ENCODE measurements at places on chromosomes 12 and 14.
A peak's percentile ranks its signal among the peaks of the same experiment; 100 is the strongest.

DNA sequence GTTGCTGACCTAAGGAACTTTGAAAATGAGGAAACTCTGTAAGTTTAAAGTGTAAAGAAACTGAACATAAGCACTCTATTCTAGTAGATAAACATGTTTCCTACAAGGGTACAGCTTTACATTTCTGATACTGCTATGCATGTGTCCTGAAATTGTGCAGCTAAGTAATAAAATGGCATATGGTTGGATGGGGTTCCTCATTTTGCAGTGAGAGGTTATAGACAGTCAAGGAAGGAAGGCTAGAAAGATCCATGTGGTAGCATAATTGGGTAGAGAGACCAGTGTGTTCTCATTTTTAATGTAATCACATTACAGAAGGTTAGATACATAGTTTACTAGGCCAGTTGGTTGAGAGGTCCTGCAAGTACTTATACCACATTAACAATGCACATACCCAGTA lies 477.0 kb downstream of the TMEM121 start:
- DNase-seq = no peak

GRCh38 chr14:85762526-85762925 lies 232.6 kb downstream of the FLRT2 start:
- no peak for DNase-seq

GRCh38 chr12:3452348-3452747 lies 38.7 kb upstream of the PRMT8 start:
- no peak for DNase-seq

- no peak for DNase-seq
Measured at GRCh38 chr12:81992461-81992860, 233.3 kb upstream of the PPFIA2 start.

DNA sequence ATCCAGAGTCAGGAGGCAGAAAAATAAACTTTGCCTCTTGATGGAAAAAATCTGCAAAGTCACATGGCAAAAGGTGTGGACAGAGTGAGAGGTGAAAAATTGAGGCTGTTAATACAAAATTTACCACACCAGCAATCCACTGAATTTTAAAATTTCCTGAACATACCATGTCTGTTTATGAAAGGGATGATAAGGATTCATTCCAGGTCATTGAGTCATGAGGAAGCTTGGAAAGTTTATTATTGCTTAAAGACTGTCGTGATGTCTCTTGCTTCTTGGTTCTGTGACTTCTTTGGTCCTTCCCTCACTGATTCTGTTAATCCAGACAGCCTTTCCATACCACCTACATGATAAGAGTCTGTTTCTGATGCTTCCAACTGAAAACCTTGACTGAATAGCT lies 73.2 kb downstream of the TTC6 start:
- no peak for DNase-seq

DNA sequence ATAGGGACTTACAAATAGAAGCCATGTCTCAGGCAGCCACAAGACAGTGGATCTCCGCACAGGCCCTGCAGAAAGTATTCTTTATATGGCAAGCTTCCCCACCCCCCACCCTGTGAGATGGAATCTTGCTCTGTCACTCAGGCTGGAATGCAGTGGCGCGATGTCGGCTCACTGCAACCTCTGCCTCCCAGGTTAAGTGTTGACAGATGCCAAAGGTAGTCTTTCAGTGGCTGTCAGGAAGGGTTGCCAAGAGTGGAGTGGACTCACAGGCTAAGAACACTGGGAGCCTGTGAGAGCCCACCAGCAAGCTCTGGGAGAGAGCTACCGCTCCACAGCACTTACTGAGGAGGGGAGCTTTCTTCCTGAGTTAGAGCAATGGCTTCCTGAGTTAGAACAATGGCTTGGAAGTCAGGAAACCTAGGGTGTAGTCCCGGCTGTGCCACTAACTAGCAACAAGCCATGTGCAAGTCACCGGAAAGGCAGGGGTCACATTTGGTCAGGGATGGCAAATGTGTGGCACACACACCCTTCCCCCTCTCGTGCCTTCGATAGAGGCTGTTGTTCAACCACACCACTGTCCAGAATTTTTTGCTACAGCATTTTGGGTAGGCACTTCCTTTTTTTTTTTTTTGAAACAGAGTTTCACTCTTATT lies 2.6 kb downstream of the RNASE1 start:
- no peak for DNase-seq

GRCh38 chr14:90495357-90496276 lies 98.8 kb downstream of the CALM1 start:
- DNase-seq = peak; percentile 53

- DNase-seq = no peak
Measured at GRCh38 chr14:35553808-35554207, 19.8 kb downstream of the INSM2 start.

- no peak for DNase-seq
Measured at GRCh38 chr12:93580682-93581081, 8.2 kb downstream of the SOCS2 start.

DNA sequence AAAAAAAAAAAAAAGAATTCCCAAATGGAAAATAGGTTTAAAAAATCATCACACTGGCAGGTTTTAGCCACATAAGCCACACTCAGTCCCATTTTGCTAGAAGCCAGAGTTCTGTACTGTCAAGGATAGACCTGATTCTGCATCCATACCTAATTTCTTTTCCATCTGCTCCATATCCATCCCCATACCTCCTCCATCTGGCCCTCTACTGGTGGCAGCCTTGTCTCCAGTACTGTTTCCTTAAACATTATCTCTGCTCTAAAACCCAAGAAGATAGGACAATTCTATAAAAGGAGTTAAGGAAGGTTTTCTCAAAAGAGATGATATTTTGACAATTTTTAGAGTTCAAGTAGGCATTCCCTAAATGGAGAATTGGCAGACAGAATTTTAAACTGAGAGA lies 26.0 kb upstream of the RXYLT1 start:
- no peak for DNase-seq

- no peak for DNase-seq
Measured at GRCh38 chr12:73057428-73057827, 785.3 kb downstream of the TRHDE start.

DNA sequence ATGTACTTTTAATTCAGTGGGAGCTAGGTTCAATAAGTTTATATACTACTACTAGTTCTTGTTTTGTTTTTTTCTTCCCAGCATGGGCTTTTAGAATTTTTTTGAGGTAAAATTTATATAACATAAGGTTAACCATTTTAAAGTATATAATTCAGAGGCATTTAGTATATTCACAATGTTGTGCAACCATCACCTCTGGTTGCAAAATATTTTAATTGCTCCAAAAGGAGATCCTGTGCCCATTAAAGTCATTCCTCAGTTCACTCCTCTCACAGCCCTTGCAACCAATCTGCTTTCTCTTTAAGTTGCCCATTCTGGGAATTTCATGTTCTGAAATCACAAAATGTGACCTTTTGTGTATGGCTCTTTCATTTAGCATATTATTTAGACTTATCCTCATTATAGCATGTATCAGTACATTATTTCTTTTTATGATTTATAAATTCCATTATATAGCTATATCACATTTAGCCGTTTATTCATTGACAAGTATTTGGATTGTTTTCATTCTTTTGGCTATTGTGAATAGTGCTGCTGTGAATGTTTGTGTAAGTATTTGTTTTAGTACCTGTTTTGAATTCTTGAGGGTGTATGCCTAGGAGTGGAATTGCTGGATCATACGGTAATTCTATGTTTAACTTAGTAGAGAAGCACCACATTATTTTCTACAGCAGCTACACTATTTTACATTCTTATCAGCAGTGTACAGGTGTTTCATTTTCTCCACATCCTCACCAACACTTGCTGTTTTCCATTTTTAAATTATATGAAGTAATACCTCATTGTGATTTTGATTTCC lies 59.1 kb downstream of the ARHGAP5 start:
- no peak for DNase-seq

DNA sequence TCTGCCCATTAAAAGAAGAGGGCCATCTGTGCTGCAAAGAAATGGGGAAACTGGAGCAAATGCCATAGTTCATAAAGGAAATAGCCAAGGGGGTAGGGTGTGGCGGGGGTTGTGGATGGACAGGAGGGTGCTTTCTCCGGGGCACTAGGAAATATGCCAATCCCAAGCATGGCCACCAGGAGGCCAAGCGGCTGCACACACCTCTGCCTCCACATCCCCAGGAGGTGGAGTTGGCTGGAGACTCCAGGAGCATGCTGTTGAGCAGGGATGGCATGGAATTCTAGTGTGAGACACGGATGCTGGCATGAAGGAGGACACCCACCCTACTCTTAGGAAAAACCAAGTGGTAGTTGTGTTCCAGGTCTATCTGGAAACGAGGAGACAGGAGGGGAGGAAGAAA lies 25.2 kb downstream of the NID2 start:
- no peak for DNase-seq

- peak; percentile 85 for DNase-seq
Measured at GRCh38 chr12:55966408-55967281, at the start of gene CDK2. Gene CDK2, plus strand, starts transcription at chr12:55966830. Its CDS starts 179 bp downstream, at chr12:55967009.

- DNase-seq = no peak
Measured at GRCh38 chr12:8991371-8992345, 2.3 kb downstream of the KLRG1 start.

GRCh38 chr14:23566778-23567185 lies 809 bp downstream of the AP1G2 start:
- DNase-seq = no peak

DNA sequence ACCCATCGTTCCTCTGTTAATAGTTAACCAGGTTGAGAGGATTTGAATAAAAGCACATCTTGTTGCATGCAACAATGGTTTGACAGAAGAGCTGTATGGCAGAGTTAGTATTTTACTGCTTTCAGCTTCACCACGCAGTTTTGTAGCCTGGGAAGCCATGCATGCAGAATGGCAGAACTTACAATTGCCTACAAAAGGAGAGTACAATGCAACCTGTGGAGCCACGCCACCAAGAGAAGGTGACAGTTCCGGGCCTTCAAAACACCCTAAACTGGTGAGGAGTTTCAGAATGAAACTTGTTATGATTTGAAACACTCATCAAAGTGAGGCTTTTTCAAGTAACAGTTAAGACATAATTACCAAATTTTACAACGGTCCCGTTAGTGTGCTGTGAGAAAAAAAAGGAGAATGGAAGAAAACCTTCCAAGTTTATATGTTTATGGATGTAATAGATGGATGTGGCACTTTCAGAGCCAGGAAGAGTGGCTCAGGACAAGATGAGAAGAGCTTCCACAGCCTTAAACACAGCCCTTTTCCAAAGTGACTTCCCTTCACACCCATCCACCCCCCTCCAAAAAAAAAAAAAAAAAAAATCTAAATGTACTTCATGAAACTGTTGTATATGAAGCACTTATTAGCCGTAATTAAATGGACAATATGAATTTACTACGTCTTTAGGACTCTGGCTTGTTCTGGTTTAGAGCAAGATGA lies 158.7 kb downstream of the EGLN3 start:
- DNase-seq = no peak

DNA sequence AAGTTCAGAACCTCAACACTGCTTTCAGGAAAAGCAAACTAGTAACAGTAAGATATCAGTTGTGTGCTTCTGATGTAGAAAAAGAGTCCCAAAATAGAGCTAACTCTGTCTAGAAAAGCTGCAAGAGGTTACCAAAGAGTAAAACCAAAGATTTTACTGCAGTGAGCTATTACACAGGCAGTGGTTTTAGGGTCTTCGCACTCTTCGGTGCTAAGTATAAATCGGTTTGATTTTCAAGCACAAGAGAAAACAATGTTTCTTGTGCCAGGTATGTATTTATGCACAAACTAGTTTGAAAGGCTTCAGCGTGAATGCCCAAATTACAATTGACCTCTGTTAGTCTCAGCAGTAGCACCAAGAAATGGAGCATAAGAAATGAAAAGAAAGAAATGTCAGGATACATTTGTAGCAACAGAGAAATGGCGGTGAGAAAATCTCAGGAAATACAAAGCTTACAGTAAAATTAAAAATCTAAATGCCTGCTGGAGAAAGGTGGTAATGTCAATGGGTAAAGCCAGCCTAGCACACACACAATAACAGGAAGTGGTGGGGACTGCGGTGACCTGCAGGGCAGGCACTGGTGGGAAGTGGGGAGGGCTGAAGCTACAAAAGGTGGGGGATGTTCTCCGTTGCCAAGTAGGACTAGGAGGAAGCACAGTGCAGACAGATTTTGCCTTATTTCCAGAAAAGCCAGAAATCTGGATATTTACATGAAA lies 18.0 kb upstream of the DYRK2 start:
- no peak for DNase-seq

DNA sequence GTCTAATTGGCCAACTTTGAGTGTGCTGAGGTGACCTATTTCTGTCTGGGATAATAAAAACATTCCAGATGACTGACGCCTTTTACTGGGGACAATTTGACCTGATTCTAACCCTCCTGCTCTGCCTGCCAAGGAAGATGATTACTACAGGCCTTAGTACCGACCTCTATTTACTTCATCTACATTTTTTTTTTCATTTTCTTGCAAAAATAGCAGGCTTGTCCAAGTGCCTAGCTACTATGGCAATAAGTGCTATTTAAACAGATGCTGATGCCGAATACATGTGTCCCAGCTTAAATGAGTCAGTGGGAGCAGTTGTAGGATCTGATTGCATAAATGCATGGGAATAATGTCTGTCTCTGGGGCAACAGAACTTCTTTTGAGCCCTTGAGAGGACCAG lies 254.3 kb downstream of the RGS6 start:
- no peak for DNase-seq

- no peak for DNase-seq
Measured at GRCh38 chr12:98126637-98127335, 388.6 kb upstream of the TMPO start.

DNA sequence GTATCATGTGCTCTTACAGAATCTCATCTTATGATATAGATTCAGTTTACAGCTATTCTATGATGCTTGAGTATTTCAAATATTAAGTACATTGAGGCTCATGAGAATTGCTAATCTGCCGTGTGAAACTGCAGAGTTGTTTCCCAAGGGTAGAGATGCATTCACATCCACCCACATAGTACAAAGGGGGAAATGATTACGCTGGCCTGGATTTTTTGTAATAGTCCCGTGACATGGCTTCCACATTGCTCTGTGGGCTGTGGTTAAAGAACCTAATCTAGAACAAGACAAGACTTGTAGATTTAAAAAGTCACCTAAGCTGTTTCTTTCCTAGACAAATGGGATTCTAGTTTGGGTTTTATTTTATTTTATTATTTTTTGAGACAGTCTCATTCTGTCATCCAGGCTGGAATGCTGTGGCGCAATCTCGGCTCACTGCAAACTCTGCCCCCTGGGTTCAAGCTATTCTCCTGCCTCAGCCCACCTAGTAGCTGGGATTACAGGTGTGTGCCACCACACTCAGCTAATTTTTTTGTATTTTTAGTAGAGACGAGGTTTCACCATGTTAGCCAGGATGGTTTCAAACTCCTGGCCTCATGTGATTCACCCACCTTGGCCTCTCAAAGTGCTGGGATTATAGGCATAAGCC lies 13.0 kb upstream of the RIOX1 start:
- no peak for DNase-seq

DNA sequence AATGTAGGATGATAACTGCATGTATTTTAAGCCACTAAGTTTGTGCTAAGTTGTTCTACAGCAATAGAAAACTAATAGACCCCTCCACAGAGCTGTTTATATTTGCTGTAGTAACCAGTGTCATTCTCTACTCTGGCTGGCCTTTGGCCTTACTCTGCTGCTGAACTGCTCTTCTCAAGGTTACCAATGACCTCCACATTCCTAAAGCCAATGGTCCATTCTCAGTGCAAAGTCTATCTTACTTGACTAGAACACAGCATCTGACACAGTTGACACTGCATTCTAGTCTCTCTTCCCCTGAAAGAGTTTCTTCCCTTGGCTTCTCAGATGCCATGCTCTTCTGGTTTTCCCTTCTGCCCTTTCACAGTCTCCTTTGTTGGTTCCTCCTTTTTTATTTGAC lies 154.8 kb upstream of the CRY1 start:
- DNase-seq = no peak
